ENCODE measurements at places on chromosomes 6 and 20.

- DNase-seq, result no peak
Measured at GRCh38 chr6:133240511-133241085, 559 bp upstream of the EYA4 start.

GRCh38 chr6:18676548-18676947 is 289.4 kb downstream of the RNF144B start:
- DNase-seq, result no peak

GRCh38 chr6:73309785-73310502 is 44.1 kb downstream of the DPPA5 start:
- DNase-seq, result peak; percentile 57

GRCh38 chr6:147991961-147992360 is 350.7 kb upstream of the SASH1 start:
- DNase-seq, result no peak

DNA sequence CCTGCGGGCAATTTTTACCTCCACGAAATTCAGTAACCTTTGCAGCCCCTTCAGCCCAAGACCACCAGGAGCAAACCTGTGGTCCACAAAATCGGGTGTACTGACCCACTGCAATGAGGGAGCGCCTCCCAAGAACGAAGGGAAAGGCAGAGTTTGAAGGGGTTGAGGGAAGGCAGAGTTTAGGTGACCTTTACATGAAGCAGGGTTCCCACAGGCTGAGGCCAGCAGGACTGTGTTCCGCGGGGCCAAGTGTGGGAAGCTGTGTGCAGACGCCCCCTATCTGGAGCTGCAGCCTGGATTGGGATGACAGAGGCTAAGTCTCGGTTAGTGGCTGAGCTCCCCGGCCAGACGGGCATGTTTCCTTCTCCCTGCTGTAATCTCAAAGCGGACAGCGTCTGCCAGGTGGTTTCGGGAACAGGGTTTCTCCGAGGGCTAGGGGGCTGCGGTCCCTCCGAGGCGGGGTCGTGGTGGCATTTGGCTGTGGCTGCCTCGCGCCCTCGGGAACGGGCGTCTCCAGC is 826 bp upstream of the PYGB start:
- DNase-seq, result peak; percentile 56

DNA sequence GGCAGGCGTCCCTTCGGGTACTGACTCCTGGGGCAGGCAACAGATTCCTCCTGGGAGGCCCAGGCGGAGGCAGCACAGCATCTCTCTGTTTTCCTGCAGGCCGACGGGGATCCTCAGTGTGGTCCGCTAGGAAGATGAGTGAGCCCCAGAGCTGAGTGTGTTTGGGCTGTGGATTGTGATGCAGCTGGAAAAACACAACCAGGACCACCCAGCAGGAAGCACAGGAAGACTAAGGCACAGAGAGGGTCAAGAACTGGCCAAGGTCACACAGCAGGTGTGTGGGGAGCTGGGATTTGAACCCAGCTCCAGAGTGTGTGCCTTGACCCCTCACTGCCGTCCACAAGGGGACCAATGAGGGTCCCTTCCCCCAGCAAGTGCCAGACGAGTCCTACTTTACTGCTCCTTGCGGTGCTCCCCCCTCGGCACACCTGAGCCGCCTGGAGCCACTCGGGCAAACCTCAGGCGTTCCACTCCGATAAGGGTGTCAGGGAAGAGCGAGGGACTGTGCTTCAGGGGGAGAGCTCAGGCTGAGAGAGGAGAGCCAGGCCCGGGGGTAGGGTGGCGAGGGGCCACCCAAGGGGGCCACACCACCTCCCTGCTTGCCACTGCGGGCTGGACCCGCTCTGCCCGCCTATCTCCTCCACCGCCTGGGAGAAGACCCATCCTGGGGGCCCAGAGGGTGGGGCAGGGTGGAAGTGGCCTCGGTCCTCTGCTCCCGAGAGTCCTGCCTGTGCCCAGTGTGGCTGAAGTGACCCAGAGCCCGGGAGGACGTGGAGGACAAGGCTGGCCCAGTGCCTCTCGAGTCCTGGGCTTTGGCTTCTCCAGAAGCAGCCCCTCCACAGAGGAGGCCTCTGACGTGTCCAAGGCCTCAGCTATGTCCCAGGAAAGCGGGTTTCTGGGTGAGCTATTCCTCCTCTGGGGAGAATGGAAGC is 63.3 kb downstream of the YTHDF1 start:
- no peak for DNase-seq
